ENCODE measurements at places on chromosomes 2 and 18. TPM values are rescaled to one million over a fixed set of nuclear protein-coding genes. Genes with fewer than 3 reads are reported as not detected.

The CPS1 gene
- 5.2 TPM for total RNA-seq

GRCh38 chr2:33498291-33498956, 22.0 kb downstream of the RASGRP3 start:
- no peak for DNase-seq

- no peak for DNase-seq
Observed at GRCh38 chr2:97834610-97835009, 121.2 kb downstream of the ZAP70 start.

The IFT172 gene
- total RNA-seq: 32.1 TPM

The PROC gene
- not detected for total RNA-seq

DNA sequence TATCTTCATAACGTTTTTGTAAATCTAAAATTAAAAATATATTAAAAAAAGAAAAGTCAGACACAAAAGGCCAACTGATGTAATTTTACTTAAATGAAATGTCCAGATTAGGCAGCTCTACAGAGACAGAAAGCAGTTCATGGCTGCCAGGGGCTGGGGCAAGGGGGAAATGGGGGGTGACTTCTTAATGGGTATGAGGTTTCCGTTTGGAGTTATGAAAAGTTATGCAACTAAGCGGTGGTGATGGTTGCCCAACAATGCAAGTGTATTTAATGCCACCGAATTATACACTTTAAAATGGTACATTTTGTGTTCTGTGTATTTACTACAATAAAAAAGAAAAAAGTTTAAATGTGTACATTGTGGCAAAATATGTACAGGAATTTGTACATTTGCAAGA, 70.2 kb upstream of the TEX51 start:
- DNase-seq: no peak

DNA sequence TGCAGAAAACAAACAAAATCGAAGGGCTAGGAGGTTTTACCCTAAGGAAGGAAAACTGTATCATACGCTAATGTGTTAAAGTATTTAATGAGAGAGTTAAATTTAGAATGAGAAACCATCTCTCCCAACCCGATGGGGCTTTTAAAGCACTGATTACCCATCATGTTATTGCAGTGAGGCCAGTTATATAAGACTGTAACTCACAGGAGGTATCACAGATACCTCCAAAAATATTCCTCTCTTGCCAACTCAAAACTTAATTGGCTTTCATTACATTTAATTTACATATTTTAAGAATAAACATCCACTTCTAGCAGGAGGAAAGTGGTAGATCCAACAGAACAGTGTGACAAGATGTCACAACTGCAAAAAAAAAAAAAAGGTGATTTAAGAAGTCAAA, 56.3 kb downstream of the RPL31 start:
- no peak for DNase-seq

DNA sequence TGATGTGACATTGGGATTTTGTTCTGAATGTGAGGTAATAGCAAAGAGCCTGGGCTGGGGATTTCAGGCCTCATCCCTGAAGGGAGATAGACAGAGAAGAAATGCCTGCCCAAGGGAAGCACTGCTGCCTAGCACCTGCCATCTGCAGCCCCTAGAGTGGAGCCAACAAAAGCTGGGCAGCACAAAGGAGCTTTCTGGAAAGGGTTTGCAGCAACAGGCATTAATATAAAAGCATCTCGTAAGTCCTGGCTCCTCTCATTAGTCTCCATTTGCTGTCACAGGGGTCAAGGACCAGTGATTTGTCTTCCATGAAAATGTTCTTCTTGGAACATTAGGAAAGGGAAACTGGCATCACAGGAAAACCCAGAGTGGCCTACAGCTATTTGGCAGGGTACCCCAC, 157.2 kb upstream of the SLC14A2 start:
- DNase-seq: no peak

Measured in breast epithelium (tissue), 4 donors.